ENCODE measurements at places on chromosomes 4 and X.

DNA sequence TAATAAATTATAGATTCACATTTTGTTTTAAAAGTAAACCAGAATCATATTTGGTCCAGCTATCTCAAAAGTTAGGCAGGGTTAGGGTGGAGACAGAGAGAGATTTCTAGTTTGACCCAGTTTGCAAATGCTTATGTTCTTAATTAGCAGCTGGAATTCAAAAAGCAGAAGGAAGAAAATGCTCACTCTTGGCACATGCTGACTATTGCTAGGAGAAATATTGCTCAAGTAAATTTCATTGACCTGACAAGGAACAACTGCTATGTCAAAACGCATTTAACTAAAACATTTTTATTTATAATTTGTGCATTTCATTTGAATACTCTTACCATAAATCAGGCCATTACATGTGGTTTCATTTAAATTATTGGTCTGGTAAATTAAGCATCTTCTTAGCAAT, 131.8 kb downstream of the GLRA3 start:
- no peak for DNase-seq

- DNase-seq, result no peak
Observed at GRCh38 chr4:110669663-110670062, 46.8 kb upstream of the PITX2 start.

- DNase-seq, result peak; percentile 55
Observed at GRCh38 chrX:50799531-50799961, 14.4 kb downstream of the SHROOM4 start.

GRCh38 chr4:52883707-52884669, 21.9 kb downstream of the RASL11B start:
- no peak for DNase-seq

GRCh38 chr4:174265916-174266315, 17.6 kb downstream of the FBXO8 start:
- no peak for DNase-seq

DNA sequence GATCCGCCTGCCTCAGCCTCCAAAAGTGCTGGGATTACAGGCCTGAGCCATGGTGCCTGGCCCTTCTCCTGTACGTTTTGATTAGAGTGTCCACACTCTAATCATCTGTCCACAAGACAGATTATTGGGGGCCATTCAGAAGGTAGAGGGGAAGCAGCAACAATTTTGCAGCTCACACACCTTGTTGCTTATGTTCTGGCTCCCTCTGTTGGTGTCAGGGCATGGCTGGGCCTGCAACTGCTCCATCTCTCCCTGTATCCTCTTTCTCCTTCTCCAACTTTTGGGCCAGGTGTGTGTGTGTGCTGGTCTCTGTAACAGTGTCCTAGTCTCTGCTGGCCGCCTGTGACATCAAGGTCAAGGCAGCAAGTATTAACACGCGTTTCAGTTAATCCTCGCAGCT, 125.5 kb upstream of the MBNL3 start:
- DNase-seq, result no peak

DNA sequence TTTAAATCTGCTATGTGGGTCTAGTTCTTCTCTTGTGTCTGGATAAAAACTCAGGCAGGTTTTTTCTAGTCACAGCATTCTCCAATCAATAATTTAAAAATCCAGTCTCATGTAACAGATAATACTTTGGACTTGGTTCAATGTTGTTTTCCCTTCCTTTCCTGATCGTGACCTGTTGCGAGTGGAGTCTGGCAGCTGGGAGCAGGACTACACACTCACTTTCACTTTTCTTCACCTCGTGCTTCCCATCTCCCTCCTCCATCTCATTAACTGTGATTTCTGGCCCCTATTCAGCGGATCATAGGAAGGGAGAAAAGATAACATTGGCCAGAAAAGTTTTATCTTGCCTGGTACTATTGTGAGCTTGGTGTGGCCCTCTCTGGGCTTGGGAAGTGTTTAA, 96.6 kb upstream of the GATB start:
- DNase-seq, result no peak

DNA sequence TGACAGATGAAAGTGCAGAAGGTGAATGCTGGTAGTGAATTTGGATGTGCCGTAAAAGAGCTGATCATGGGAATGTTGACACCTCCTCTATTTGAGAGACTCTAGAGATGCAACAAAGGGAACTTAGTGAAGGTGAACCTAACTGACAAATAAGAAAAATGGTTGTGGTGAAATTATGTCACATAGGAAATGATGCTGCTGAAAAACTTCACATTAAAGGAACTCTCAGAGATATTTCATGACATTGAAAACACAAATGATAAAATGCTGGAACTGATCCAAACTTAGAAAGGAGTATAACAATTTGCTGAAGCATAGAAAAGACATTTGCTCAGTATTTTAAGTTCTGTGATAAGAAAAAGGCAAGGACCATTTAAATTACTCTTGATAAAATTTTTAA, 31.9 kb downstream of the MGAT4D start:
- DNase-seq, result no peak

- no peak for DNase-seq
Observed at GRCh38 chrX:125681507-125681906, 361.8 kb downstream of the TEX13C start.

Data from kidney capillary endothelial cell (primary cell).